ENCODE measurements at places on chromosomes 4 and X.

DNA sequence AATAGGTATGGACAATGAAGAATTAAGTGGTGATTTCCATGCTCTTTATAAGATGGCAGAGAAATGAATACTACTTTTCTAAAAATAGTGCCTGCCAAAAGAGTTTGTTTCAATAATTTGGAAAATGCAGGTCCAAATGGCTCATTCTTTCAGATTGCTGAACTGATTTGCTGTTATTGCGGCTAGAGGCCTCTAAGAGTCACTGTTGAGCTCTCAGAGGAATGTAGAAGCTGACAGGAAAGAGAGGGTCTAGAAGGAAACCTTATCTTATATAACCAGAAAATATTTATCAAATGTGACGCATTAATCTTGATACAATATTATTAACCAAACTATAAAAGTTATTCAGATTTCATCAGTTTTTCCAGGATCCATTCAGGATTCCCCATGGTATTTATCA, 65.7 kb upstream of the PAGE1 start:
- no peak for DNase-seq

DNA sequence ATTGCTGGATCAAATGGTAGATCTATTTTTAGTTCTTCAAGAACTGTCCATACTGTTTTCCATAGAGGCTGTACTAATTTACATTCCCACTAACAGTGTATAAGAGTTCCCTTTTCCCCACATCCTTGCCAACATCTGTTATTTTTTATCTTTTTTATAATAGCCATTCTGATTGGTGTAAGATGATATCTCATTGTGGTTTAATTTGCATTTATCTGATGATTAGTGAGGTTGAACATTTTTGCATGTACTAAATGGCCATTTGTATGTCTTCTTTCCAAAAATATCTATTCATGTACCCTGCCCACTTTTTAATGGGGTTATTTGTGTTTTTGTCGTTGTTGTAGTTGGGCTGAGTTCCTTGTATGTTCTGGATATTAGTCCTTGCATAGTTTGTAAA, 35.4 kb upstream of the PRKG2 start:
- no peak for DNase-seq

DNA sequence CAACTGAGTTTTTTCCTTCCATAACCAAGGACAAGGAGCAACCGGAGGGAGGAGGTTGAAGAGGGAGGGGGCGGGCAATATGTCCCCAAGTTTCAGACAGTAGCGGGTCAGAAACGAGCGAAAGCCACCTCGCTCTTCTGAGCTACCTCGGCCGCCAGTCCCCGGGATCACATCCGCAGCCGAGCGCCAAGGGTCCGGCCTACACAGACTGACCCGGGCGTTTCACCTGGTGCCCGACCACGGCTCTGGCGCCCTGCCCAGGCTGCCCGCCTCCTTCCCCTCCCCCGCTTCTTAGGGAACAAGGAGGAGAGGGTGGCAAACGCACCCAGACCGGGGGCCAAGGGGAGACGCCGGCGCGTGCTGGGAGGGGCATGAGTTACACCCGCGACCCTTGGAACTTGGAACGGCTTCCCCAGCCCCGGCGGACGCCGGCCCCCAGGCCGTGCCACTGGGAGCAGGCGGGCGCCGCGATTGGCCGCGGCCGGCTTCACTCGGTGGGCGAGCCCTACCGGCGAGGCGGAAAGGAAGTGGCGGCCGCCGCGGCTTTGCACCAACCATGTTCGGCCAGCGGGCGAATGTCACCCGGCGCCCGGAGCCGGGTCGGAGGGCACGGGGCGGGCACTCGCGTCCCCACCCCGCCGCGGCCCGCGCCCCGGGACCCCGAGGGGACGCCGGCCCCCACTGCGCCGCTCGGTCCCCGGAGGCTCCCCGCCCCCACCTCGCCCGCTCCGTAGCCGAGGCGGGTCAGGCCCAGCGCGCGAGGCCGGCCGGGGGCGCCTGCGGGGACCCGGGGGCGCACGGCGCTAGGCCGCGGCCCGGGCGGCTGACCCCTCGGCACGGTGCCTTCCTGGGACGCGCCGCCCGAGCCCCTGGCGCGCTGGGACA, 1.5 kb downstream of the IRF2 start:
- peak; percentile 86 for DNase-seq

GRCh38 chrX:3520458-3520857, 174.0 kb upstream of the MXRA5 start:
- DNase-seq: no peak

DNA sequence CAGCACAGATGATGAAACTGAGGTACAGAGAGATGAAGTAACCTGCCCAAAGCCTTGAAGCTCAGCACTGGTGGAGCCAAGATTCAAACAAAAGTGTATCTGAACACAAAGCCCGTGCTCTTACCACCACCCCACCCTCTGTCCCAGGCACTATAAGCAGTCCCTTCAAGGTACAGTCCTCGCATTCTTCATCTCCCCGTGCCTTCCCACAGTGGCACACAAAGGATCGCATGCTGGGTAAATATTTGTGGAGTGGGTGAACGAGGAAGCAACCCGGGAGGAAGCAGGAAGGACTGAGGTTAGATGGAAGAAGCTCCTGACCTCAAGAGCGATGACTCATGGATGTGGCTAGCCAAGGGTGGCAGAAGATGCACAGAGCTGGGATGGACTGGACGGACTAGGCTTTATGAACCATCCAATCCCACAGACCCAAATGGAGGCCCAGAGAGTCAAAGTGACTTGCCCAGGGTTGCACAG, 18.4 kb downstream of the IQSEC2 start:
- no peak for DNase-seq

DNA sequence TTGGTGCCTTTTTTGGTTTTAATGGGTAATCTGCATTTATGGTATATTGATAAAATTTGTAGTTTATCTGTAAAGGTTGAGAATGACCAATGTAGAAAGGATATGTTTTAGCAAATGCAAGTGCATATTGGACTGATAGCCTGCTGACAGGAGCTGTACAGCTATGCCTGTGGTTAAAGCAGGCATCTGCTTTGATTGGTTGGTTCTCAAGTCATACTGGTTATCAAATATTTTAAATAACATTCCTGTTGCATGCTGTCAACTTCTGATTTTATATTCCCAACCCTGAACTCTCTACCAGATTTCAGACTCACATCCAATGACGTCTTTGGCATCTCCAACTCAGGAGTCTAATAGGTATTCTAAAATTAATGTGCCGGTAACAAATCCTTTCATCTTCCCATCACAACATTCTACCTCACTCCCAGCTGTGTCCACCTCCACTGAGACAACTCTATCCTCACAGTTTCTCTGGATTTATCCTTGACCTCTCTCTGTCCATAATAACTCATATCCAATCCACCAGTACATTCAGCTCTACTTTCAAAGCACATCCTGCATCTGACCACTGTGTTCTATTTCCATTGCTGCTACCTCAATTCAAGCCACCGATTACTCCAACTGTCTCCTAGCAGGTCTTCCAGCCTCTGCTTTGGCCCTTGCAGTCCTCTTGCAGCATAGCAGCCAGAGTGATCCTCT, 125.7 kb downstream of the CAMK2D start:
- DNase-seq: no peak

DNA sequence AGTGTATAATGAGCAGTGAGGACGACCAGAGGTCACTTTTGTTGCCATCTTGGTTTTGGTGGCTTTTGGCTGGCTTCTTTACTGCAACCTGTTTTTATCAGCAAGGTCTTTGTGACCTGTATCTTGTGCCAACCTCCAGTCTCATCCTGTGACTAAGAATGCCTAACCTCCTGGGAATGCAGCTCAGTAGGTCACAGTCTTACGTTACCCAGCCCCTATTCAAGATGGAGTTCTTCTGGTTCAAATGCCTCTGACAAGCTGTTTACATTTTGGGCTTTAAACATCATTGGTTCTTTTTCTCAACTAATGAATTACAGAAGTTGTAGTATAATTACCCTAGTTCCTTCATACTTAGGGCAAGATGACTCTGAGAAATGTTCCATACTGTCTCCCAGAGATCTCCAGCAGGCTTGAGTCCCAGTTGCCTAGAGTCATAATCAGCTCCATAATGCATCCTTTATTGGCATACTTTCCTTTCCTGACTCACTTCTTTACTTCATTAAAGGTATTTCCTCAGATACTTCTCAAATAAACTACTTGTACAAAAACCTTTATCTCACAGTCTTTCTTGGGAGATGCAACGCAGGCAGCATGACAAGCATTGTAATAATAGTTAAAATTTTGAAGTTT, 136.5 kb downstream of the KDM6A start:
- DNase-seq: no peak

GRCh38 chr4:176150356-176150682, 45.1 kb downstream of the SPATA4 start:
- DNase-seq: no peak

DNA sequence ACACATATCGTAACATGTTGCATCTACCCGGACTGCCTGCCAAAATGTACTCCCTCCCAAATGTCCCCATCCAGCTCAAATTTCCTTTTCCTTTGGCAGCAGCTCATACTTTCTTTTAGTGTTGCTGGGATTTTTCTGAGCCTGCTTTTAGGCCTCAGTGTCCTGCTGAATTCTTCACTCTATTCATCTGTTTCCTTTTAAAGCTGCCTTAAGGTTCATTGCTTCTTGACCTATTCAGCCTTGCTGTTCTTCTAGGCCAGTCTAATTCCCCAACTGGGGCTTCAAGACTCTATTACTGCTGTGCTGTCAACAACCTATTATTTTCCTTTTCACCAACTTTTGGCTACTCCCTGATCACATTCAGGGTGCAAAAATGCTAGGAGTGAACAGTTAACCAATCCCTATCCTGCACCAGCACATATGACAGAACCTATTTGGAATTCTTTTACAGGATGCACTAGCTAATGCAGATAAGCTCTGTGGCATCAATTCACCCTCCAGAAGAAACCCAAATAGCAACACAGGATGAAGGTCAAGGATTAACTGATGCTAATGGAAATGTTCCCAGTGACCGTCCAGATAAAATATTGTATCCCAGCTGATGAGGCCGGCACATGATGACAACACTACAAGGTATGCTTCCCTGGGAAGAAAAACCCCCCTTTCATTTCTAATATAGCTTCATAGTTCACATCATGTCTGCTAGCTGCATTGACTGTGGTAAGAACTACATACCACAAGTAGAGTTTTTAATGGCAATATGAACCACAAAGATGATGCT, 114.7 kb upstream of the TTC29 start:
- peak; percentile 54 for DNase-seq

GRCh38 chrX:46683048-46683447, 75.9 kb downstream of the SLC9A7 start:
- no peak for DNase-seq

DNA sequence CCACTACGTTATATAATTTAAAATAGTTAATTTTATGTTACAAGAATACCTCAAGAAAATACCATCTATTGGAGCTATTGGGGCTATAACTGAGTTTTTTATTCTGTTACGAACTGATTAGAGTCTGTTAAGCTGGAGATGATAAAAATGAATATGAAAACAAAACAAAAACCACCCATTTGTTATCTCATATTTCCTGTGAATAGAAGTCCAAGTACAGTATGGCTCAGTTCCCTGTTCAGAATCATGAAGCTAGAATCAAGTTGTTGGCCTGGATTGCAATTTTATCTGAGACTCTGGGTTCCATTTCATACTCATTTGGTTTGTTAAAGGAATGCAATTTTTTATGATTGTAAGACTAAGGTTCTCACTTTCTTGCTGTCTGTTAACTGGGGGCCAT, 319.1 kb upstream of the PCDH18 start:
- no peak for DNase-seq

- DNase-seq: no peak
Observed at GRCh38 chrX:150696866-150697265, 3.7 kb downstream of the MTMR1 start.

Measured in right forelimb (tissue), 1 donor.